ENCODE measurements at places on chromosomes 3 and 15.

GRCh38 chr3:188950832-188951489 lies 220.8 kb upstream of the TPRG1 start:
- peak overlapping the region; percentile 65 for H3K27ac ChIP-seq
- peaks cover 35% of the 10 kb centered on the region for H3K4me1 ChIP-seq
- H3K36me3 ChIP-seq, result no peaks in the 10 kb centered on the region
- DNase-seq, result peak; percentile 75
- H3K27me3 ChIP-seq, result peaks cover 7% of the 10 kb centered on the region

DNA sequence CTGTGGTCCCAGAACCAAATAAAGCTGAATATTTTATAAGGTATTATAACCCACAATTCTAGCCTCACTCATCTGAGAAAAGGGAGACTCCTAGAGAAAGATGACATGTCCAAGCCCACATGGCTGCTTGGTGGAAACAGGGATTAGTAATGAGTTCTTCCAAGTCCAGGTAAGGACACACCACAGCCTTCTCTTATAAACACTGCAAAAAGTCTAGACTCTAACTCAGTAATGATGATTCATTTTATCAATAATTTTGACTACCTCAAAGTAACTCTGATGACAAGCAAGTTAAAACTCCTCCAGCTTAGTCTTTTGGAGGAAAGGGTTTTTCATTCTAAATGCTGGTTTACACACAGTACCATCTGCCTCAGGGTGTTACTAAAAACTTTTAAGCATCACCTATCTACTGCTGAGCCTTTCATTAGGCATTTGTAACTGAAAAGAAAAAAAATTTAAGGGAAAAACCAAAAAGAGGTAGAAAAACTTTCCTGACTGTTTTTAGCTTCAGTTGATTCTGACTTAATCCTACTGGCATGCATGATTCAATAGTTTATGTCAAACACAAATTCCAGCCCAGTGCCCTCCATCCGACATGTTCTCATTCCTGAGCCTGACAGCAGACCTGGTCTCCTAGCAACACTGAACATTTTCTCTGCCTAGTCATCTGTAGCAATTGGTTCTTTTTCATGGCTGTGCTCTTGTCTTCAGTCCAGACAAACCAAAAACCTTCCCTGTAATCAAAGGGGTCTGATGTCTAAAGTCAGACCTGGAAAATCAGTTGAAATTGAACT lies 43.9 kb downstream of the P3H2 start:
- H3K36me3 ChIP-seq, result no peaks in the 10 kb centered on the region
- peaks cover 12% of the 10 kb centered on the region for H3K27me3 ChIP-seq
- H3K27ac ChIP-seq, result no peak overlapping the region
- H3K4me3 ChIP-seq, result no peak overlapping the region

- H3K4me3 ChIP-seq, result no peak overlapping the region
- no peaks in the 10 kb centered on the region for H3K27me3 ChIP-seq
Measured at GRCh38 chr3:177705976-177706823, 508.9 kb upstream of the TBL1XR1 start.

- H3K27ac ChIP-seq, result peak overlapping the region; percentile 94
- no peak for DNase-seq
- H3K27me3 ChIP-seq, result no peaks in the 10 kb centered on the region
- peaks cover 44% of the 10 kb centered on the region for H3K36me3 ChIP-seq
- H3K4me1 ChIP-seq, result peaks cover 48% of the 10 kb centered on the region
Measured at GRCh38 chr15:40037721-40038120, 1.3 kb downstream of the SRP14 start.

- no peak for DNase-seq
- no peak overlapping the region for H3K27ac ChIP-seq
- no peak overlapping the region for H3K4me3 ChIP-seq
- H3K4me1 ChIP-seq, result no peaks in the 10 kb centered on the region
- no peaks in the 10 kb centered on the region for H3K36me3 ChIP-seq
Measured at GRCh38 chr3:79160421-79160820, 607.4 kb downstream of the ROBO1 start.

DNA sequence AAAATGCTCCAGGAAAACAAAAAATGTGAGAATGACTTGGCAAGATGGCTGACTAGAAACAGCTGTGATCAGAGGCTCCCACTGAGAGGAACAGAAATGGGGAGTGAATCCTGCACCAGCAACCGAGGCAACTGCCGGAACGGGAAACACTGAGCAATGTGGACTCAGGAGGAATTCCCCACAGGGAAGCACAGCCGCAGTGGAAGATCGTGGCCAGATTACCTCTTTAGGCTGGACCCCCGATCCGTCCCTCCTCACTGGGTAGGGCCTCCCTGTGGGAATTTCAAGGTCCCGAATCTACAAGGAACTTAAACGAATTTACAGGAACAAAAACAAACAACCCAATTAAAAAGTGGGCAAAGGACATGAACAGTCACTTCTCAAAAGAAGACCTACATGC lies 385.2 kb upstream of the MCTP2 start:
- H3K27ac ChIP-seq, result no peak overlapping the region
- H3K36me3 ChIP-seq, result no peaks in the 10 kb centered on the region
- H3K4me1 ChIP-seq, result no peaks in the 10 kb centered on the region
- H3K4me3 ChIP-seq, result no peak overlapping the region
- peaks cover 3% of the 10 kb centered on the region for H3K27me3 ChIP-seq

DNA sequence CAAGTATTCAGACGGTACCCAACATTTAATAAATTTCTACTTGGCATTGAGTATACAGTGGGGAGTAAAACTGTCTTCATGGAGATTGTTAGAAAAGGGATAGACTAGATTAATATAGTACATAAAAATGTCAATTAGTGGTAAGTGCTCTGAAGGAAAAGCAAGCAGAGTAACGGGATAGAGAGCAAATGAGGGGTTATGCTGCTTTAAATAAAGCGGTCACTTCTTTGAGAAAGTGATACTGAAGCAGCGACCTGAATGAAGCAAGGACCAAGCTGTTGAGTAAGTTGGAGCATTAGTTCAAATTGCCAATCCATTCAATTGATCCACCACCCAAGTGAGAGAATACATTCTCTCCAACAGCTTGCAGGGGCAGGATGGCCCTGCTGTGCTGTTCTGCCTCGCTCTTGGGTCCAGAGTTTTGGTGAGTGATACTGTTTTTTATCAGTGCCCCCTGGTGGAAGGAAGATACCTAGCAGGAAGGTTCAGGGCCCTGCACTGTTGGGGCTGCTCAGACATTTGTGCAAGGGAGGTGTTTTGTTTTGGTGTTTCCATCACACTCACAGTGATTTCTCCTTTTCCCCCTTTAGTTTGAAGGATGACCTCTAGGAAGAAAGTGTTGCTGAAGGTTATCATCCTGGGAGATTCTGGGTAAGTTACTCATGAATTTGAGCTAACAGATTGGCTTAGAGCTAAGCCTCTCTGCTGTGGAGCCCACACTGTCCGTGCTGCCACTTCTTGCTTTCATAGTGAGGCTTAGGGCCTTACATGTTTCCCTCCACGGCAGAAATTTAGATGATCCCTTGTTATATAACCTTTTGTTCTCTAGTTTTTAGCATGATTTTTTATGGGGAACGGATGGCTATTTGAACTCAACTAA lies 69.0 kb downstream of the RAB7A start:
- H3K36me3 ChIP-seq, result peaks cover 52% of the 10 kb centered on the region
- H3K27ac ChIP-seq, result peak overlapping the region; percentile 90
- peak overlapping the region; percentile 48 for H3K4me3 ChIP-seq
- DNase-seq, result peak; percentile 78
- peaks cover 87% of the 10 kb centered on the region for H3K4me1 ChIP-seq

DNA sequence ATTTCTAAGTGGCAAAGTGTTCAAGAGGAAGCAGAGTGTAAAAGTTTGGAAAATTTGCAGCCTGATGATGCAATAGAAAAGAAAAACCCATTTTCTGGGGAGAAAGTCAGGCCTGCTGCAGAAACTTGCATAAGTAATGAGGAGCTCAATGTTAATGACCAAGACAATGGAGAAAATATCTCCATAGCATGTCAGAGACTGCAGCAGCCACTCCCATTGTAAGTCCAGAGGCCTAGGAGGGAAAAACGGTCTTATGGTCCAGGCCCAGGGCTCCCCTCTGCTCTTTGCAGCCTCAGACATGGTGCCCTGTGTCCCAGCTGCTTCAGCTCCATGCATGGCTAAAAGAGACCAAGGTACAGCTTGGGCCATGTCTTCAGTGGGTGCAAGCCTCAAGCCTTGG lies 96.6 kb upstream of the GMNC start:
- DNase-seq, result no peak
- no peak overlapping the region for H3K27ac ChIP-seq
- H3K27me3 ChIP-seq, result no peaks in the 10 kb centered on the region
- no peak overlapping the region for H3K4me3 ChIP-seq

Data from activated CD8-positive, alpha-beta T cell treated with anti-CD3 and anti-CD28 coated beads for 36 hours (primary cell).